SK-N-DZ (cell line): ENCODE measurements at places on chromosomes 5 and 9.

DNA sequence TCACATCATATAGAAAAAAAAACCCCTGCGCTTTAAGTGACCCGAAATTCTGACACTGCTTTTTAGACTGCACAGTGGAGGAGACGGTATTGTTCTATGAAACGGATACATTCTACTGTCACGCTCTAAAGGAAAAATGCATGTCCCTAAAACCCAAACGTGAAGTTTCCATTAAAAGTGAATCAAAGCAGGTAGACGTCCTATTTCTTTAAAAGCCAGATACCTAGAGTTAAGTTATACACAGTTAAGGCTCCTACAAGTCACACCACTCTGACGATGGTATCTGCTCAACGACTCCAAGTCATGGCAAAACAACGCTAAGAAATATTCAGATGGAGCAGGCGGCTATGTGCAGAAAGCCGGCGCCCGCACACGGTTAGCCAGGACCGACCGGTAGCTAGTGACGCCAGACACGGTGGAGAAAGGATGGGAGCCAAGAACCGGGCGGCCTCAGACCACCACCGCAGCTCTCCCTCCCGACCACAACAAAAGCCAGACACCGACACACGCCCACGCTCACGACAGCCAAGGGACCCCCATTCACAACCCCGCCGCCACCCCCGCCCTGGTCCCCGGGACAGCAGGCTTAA lies 734 bp downstream of the SKP1 start:
- peak; percentile 26 for DNase-seq

DNA sequence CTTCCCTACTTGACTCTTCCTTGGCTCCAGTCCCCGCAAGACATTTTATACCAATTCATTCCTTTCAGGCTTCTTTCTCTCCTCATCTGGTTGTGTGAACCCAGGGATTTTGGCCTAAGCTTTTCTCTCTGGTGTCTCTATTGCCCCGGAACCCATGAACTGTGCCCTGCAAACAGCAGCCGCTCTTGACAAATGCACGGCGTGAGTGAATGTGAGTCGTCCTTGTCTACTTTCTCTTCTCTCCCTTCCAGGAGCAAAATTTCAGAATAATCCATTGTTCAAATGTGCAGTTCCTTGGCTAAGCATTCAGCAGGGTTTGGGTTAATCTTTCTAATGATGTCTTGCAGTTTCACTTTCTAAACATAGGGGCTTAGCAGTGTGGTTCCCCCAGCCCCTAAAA lies 250.4 kb upstream of the IRX4 start:
- no peak for DNase-seq

- DNase-seq, result no peak
These were observed 207.6 kb downstream of the HSPA4 start for GRCh38 chr5:133259199-133259997.

DNA sequence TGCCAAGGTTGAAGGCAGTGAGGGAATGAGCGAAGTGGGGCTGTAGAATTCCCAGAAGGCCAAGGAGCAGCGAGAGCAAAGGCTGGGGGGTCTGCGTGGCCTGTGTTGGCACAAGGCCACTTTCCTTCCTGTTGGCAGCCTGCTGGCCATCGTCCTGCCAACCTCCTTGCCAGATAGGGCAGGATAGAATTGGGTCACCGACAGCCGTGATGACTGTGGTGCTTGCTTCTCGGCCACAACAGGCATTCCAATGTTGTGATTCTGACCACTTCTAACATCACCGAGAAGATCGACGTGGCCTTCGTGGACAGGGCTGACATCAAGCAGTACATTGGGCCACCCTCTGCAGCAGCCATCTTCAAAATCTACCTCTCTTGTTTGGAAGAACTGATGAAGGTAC lies 18.9 kb downstream of the TRIP13 start:
- no peak for DNase-seq

GRCh38 chr9:131657940-131658339 lies 81.9 kb downstream of the RAPGEF1 start:
- no peak for DNase-seq

GRCh38 chr5:12488161-12488560 lies 583.9 kb upstream of the CTNND2 start:
- no peak for DNase-seq

DNA sequence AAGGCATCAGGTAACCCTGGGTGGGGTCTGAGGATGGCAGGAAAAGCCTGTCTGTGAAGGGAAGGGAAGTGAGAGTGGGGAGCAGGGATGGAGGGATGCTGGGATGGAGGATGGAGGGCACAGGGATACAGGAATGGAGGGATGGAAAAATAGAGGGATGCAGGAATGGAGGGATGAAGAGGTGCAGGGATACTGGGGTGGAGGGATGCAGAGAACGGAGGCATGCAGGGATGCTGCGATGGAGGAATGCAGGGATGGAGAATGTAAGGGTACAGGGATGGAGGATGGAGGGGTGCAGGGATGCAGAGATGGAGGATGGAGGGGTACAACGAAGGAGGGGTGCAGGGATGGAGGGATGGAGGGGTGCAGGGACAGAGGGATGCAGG lies 9.1 kb downstream of the PTGES2 start:
- no peak for DNase-seq

DNA sequence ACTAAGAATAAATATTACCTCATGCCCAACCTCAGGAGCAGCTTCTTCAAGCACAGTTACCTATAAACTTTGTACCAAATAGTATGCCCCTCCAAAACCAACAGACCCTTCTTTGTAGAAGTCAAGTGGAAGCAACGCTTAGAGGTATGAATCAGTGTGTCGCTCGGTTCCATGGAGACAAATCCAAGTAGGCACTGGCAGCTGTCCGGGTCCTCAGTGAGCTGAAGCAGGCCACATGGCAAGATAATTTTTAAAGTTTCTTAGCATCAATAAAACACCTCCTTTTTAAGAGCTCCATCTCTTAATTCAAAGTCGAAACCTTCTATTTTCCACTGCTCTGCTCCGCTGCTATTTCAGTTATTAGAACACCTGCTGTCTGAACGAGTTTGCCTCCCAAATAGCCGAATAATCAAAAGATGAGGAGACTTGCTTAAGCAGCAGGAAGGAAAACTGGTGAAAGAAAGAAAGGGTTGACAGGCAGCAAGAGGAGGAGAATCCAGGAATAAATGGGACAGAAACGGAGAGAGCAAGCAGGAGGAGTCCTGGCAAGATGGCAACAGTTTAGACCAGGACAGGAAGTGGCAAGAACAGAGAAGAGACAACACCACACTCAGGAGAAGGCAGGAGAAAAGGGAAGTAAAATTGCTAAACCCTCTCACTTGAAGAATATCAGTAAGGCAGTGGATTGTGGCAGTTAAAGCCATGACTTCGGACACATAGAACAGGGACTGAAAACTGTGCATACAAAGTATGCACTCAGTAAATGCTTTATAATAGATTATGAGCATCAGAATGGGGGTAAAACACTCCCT lies 65.0 kb downstream of the PPP2R2B start:
- DNase-seq, result no peak

DNA sequence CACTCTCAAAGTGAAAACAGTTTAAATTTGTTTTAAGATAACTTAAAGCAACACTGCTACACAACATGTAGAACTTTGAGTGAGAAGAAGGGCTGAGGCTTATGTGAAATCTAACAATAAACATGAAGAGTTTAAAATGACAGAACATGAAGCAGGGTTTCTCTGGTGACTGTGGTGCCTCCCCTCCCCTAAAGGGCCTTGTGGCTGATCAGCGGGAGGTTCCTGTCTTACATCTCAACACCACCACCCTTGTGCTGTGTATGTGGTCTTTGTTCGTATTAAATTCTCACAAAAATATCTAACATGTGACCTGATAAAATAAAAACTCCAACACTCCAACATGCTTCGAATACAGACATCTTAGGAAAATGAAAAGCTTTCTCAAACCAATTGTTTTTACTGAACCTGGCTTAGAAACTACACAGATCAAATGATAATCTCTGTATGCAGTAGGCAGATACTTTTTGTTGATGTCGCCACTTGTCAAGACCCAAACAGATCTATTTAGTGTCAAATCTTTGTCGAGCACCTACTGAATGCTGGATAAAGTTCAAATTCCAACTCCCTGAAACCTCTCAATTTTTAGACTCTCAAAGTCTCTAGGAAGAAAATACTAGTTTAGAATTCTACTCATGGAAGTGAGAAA lies 9.9 kb upstream of the IQGAP2 start:
- DNase-seq, result no peak

DNA sequence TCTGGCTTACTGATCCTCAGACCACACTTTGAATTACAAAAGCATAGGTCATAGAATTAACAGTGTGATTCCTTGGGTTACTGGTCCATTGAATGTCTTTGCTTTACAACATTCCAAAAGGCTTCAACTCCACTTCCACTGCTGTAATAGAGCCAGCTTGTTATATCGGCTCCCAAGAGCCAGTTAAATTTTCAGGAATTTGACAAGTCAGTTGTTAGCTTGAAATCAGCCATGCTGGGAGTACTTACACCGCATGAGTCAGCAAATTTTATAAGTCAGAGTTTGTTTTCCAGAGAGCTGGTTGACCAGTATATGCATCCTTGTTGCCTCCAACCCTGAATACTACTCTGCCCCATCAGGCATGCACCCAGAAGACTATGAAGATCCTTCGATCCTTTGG lies 73.1 kb downstream of the FOXB2 start:
- no peak for DNase-seq
